ENCODE measurements at places on chromosomes 3 and 15. TPM values are rescaled to one million over a fixed set of nuclear protein-coding genes. Genes with fewer than 3 reads are reported as not detected.

The MITF gene
- total RNA-seq = not detected

The CCRL2 gene
- 5.4 TPM for total RNA-seq

DNA sequence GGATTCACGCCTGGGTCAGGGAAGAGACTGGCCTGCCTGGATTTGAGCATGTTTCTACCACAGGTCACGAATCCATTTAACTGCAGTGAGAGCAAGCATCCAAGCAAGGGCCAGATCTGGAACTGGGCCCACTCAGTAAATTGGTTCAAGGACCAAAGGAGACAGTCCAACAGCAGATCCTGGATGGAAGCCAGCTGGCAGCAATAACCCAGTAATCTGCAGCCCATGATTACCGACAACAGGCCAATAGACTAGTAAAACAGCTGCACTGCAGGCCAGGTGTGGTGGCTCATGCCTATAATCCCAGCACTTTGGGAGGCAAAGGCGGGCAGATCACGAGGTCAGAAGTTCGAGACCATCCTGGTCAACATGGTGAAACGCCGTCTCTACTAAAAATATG is 11.8 kb downstream of the SAMD7 start:
- DNase-seq = no peak
- no peaks in the 10 kb centered on the region for H3K36me3 ChIP-seq
- H3K27ac ChIP-seq = no peak overlapping the region

- no peak overlapping the region for H3K4me3 ChIP-seq
- no peaks in the 10 kb centered on the region for H3K36me3 ChIP-seq
- H3K27me3 ChIP-seq = no peaks in the 10 kb centered on the region
- DNase-seq = no peak
- H3K4me1 ChIP-seq = no peaks in the 10 kb centered on the region
- H3K27ac ChIP-seq = no peak overlapping the region
These were observed 32.9 kb downstream of the SPSB4 start for GRCh38 chr3:141083836-141084649.

GRCh38 chr15:31435261-31435911 is 108.8 kb downstream of the KLF13 start:
- H3K27me3 ChIP-seq = no peaks in the 10 kb centered on the region
- H3K4me1 ChIP-seq = peaks cover 77% of the 10 kb centered on the region
- peak overlapping the region; percentile 100 for H3K27ac ChIP-seq
- peak; percentile 88 for DNase-seq

- DNase-seq = no peak
These were observed 57.7 kb downstream of the FEM1B start for GRCh38 chr15:68335251-68335650.

All from activated CD4-positive, alpha-beta memory T cell treated with anti-CD3 and anti-CD28 coated beads, Interleukin-2, amount 10 ng/mL, durations not matched to agents 7 days and 5 days (primary cell).